ENCODE measurements at places on chromosomes 6 and 20.

GRCh38 chr6:141282263-141282662 is 850.5 kb upstream of the GJE1 start:
- DNase-seq: no peak

- no peak for DNase-seq
Observed at GRCh38 chr20:37567671-37568588, 40.3 kb upstream of the BLCAP start.

- no peak for DNase-seq
Observed at GRCh38 chr20:63357921-63358905, 2.9 kb downstream of the CHRNA4 start.

- DNase-seq: no peak
Observed at GRCh38 chr6:139060332-139060731, 31.8 kb downstream of the ABRACL start.

- DNase-seq: no peak
Observed at GRCh38 chr6:132218059-132218696, 183.1 kb downstream of the MOXD1 start.

DNA sequence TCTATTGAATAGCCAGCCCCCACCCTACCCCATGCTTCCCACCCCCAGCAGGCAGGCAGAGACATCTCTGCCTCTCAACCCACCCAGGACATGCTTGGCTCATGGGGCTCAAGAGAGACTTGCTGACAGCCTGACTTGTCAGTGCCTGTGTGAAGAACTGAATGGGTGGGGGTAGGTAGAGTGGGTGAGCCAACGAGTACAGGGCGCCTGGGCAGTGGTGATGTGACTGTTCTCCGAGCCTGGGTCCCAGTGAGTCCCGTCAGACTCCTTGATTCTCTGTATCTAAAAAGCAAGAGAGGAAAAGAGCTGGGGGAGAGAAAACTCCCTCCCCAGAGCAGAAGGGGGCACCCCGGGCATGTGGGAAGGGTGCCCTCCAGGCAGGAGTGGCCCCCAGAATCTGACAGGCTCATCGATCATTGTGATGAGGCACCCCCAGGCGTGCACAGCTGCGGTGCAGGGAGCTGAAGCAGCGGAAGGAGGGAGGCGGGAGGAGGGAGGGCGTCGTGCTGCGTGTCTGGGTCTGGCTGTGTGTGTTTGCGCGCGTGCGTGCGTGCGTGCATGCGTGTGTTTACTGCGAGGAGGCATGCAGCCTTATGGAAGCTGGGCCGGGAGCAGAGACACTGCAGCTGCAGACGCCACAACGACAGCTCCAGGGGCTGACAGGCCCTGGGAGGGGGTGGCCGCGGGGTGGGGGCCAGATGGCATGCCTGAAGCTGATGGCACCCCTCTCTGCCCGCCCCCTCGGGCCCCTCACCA is 40.2 kb downstream of the FOXP4 start:
- no peak for DNase-seq

GRCh38 chr6:15153191-15153590 is 92.7 kb upstream of the JARID2 start:
- no peak for DNase-seq

- no peak for DNase-seq
Observed at GRCh38 chr20:63831993-63832686, 1.1 kb upstream of the ZBTB46 start.

GRCh38 chr6:56406276-56407269 is 159.2 kb upstream of the COL21A1 start:
- no peak for DNase-seq

GRCh38 chr6:72446430-72446829 is 175.4 kb upstream of the KCNQ5 start:
- DNase-seq: no peak

GRCh38 chr20:49385465-49385864 is 97.0 kb downstream of the KCNB1 start:
- DNase-seq: no peak

GRCh38 chr6:106283481-106283880 is 42.1 kb downstream of the ATG5 start:
- DNase-seq: no peak

- DNase-seq: no peak
Observed at GRCh38 chr6:125198398-125198937, 44.9 kb downstream of the TPD52L1 start.
